ENCODE measurements at places on chromosomes 11 and 22.

DNA sequence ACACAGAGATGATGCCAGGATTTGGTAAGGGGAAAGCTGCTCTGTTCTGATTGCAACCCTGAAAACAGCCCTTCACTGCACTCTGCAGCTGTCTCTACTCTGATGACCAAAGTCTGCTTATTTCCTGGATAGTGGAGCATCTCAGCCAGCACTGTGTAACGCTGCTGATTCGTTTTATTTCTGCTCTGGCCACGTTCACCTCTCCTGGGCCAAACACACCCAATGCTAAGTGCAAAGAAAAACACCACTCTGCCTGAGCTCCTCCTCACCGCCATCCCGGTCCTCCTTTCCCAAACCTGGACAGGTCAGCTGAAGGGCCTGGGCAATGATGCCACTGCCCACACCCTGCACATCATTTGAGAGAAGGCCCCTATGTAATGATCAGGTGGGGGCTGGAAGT, 529.3 kb upstream of the B3GAT1 start:
- DNase-seq: no peak

GRCh38 chr11:13891911-13892310, 70.6 kb upstream of the SPON1 start:
- no peak for DNase-seq

GRCh38 chr11:17298302-17298701, 21.8 kb downstream of the NUCB2 start:
- DNase-seq: no peak

GRCh38 chr11:35063488-35063931, 75.5 kb upstream of the CD44 start:
- DNase-seq: no peak

- no peak for DNase-seq
These were observed 62.9 kb upstream of the BID start for GRCh38 chr22:17836992-17837742.

- no peak for DNase-seq
These were observed 12.1 kb upstream of the FCHSD2 start for GRCh38 chr11:73154178-73154577.

- no peak for DNase-seq
These were observed 43.4 kb downstream of the IRAG1 start for GRCh38 chr11:10650166-10650565.

- no peak for DNase-seq
These were observed 3.7 kb downstream of the SLC37A4 start for GRCh38 chr11:119026970-119027369.

DNA sequence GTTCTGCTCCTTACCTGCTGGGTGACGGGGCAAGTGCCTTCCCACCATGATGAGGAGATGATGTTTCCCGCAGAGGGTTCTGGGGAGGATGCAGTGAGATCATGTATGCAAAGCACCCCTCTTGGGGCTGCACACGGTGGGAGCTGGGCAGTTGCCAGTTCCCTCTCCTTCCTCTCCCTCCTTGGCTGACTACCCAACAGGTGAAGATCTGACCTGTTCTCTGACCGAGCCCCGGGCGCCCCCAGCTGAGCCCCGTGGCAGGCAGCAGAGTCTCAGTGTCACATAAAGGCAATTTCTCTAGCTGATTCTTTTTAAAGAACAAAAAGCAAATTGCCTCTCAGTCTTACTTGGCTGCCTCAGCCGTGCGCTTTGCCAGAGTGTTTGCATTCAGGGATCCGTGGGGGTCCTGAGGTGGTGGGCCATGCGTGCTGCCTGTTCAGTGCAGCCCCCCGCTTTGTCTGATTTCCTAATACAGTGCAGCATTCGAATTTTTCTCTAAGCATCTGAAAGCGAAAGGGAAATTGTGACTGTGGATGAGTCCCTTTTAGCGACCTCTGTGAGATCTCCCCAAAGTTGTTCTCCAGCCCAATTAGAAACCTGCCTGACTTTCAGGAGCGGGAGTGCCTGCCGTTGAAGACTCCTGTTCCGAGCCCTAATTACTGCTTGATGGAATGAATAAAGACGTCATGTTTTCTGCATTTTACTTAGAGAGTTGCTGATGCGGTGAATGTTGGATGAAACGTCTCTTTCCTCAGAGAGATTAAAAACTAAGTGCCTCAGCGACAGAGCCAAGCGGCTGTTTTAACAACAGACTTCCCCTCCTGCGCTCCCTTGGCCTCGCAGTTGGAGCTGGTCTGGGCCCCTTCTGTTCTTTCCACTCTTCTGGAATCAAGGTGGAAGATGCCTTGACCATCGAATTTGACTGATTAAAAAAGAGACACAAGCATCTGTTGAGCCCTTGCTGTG, 86.0 kb downstream of the GRIK4 start:
- no peak for DNase-seq

- no peak for DNase-seq
These were observed 69.0 kb upstream of the SHISAL1 start for GRCh38 chr22:44381761-44382115.

DNA sequence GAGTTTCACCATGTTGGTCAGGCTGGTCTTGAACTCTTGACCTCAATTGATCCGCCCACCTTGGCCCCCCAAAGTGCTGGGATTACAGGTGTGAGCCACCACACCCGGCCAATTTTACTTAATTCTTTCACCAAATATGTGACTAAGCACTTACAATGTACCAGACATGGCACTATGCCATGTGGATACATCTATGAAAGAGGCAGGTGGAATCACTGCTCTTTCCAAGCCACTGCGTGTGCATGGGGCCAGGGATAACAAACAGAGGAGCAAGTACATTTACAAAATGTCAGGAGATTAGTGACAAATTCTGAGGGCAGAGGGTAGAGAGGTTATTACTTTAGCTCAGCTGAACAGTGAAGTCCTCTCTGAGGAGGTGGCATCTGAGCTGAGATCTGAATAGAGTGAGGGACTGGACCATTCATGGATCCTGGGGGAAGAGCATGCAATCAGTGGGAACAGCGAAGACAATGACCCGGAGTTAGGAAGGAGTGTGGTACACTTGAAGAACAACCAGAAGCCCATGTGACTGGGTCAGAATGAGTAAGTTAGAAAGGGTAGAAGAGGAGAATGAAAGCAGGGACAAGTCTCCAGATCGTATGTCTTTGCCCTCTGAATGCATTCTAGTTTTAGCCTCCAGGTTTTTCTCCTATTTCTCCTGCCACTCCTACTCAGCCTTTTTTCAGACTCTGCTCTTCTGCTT, 38.3 kb upstream of the GRAMD1B start:
- DNase-seq: no peak

DNA sequence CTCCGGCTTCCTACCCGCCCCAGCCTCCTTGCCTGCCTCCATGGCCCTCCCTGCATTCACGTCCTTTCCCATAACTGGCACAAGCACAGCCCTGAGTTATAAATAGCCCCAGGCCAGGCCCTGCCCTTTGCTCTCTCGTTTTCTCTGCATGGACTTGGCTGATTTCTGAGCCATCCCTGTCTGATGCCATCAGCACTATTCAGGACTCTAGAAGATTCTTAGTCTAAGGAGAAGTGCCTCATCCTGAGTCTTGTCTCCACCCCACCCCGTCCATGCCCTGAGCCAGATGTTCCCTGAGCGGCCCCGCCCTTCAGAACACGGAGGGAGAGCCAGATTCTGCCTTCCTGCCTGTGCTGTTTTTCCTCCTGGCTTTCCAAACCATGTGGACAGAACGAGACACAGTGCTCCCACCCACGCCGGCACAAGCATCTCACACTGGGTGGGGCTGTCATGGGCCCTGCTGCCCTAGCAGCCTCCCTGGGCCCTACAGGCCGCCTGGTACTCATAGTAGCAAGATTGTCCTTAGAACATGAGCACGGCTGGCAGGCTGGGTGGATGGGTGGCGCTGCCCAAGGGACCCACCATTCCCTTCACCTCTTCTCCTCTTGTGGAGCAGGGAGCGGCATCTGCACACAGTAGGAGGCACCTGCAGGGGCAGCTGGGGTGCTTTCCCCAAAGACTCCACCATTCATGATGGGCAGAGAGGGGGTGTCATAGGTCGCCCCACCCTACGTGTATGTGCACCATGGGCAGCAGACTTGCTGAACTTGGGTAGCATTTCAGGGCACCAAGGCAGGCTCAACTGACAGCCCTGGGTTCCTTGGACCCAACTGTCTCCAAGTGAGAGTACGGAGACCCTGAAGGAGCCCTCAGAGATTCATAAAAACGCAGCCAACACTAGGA, 76.9 kb downstream of the BCR start:
- no peak for DNase-seq

- no peak for DNase-seq
These were observed 1.7 kb downstream of the RASD2 start for GRCh38 chr22:35542157-35542938.

DNA sequence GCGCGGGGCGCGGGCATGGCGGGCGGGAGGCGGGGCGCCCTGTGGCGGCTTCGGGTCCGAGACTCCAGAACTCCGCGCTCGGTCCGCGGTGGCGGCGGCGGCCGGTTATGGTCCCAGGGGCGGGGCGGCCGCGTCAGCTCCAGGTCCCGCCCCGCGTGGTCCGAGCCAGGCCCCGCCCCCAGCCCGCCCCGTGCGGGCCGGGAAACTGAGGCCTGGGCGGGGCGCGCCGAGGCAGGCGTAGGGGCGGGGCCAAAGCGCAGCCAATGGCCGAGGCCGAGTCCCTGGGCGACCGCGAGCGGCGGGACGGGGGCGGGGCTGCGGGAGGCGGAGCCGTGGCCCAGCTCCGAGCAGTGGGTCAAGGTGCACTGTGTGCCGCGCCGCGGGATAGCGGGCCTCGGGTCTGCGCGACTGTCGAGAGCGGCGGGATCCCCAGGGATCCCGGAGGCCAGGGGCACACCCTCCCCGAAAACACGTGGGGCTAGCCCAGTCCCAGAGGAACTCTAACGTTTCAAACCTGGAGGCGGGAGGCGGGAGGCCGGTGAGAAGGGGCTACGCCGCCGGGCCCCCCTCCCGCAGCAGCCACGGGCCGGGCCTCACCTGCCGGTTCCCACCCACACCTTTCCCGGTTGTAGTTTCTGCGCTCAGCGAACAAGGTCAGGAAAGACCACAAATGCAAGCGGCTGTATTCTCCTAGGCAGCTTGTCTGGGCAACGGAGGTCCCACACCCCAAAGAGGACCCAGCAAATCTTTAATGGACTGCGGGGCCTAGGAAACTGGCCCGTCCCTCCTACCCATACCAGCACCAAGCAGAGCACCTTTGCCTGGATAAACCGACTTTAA, at the start of gene SLC25A1:
Gene SLC25A1, minus strand, starts transcription at position 80 of the 840 bp plus-strand sequence. Its CDS starts 63 bp downstream, at position 17.
- DNase-seq: peak; percentile 76

- DNase-seq: no peak
These were observed 4.9 kb downstream of the GLYAT start for GRCh38 chr11:58726737-58727414.

- no peak for DNase-seq
These were observed 2.7 kb downstream of the INS start for GRCh38 chr11:2158296-2158737.

DNA sequence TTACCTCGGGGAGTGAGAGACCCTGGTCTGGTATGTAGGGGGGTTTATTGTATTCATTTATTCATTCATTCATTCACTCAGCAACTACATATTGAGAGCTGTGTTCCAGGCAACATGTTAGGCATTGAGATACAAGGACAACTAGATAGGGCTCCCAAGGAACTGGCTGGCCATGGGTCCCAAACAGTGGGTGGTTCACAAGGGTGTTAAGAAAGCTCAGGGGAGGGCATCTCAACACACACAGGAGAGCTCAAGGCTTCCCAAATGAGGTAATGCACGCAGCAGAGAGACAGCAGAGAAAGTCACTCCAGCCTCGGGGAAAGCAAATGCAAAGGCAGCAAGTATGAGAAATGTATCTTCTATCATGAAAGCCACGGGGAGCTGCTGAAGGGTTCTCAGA, 51.8 kb downstream of the BTG4 start:
- DNase-seq: no peak

DNA sequence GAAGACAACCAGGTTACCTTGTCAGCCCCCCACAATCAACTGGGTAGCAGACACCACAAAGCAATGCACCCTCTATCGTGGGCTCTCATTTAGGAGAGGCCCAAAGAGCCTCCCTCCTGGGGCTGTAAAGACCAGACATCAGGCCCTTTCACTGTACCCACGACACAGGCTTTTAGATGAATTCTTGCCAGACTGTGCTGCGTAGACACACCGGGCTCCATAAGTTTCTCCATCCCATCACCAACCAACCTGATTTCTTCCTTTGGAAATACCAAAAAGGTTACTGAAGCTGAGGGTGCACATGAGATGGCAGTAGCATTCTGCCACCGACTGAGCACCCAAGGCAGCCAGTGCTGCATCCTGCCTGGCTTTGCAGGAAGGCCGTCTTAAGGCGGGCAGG, 46.4 kb upstream of the SLC25A1 start:
- DNase-seq: no peak

DNA sequence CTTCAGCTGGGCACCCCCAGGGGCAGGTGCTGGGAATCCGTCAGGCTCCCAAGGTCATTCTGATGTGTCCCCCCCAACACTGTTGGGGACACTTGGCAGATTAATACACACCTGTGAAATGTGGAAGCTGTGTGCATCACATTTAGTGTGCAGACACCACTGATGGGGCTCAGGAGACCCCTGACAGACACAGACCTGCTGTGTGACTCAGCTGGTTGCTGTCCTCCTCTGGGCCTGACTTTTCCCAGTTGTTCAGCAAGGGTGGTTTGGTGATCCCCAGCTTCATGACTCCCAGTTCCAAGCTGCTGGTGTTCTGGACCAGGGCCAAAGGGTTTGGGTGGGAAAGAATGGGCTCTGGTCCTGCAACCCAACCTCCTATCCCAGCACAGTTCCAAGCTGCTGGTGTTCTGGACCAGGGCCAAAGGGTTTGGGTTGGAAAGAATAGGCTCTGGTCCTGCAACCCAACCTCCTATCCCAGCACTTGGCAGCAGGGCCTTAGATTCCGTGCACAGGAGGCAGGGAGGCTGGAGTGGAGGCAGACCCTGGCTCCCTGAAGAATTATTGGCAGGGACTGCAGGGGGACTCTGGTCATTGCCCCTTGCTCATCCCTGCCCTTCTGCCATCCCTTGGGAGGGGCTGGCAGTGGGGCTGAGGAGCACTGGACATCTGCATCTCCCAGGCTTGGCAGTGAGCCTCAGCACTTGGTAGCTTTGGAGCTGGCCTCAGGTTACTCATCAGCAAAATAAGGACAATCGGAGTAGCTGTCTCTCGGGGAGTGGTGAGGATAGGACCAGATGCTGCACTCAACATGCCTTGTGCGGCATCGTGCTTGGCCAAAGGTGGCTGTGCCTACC, 8.4 kb upstream of the OMP start:
- no peak for DNase-seq

GRCh38 chr11:40062616-40063015, 1396.8 kb downstream of the LRRC4C start:
- no peak for DNase-seq

Measured in NCI-H1930 (cell line).